ENCODE measurements at places on chromosomes 2 and 18. TPM values are rescaled to one million over a fixed set of nuclear protein-coding genes. Genes with fewer than 3 reads are reported as not detected.

DNA sequence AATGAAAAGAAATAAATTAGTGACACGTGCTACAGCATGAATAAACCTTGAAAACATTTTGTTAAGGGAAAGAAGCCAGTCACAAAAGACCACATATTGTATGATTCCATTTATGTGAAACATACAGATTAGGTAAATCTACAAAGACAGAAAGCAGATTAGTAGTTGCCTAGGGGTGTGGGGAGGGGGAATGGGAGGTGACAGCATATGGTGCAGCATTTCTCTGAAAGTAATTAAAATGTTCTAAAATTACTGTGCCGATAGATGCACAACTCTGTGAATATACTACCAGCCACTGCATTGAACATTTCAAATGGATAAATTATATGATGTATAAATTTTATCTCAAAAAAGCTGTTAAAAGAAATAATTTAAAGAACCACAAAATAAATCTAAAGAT is 161.0 kb downstream of the TRIB2 start:
- H3K27me3 ChIP-seq = no peaks in the 10 kb centered on the region
- no peaks in the 10 kb centered on the region for H3K4me1 ChIP-seq
- no peak overlapping the region for H3K4me3 ChIP-seq

- no peak for DNase-seq
- no peaks in the 10 kb centered on the region for H3K36me3 ChIP-seq
- H3K27ac ChIP-seq = no peak overlapping the region
- no peak overlapping the region for H3K4me3 ChIP-seq
- no peaks in the 10 kb centered on the region for H3K4me1 ChIP-seq
Observed at GRCh38 chr2:191618786-191619185, 59.1 kb upstream of the NABP1 start.

- H3K4me3 ChIP-seq = no peak overlapping the region
- no peak for DNase-seq
- H3K27me3 ChIP-seq = peaks cover 18% of the 10 kb centered on the region
Observed at GRCh38 chr2:230901006-230901405, 24.0 kb downstream of the GPR55 start.

The AQP12B gene
- total RNA-seq = not detected

- H3K27me3 ChIP-seq = no peaks in the 10 kb centered on the region
- peaks cover 7% of the 10 kb centered on the region for H3K4me1 ChIP-seq
- no peak for DNase-seq
- H3K27ac ChIP-seq = no peak overlapping the region
- no peaks in the 10 kb centered on the region for H3K36me3 ChIP-seq
- no peak overlapping the region for H3K4me3 ChIP-seq
Observed at GRCh38 chr2:120642646-120643045, 93.0 kb upstream of the GLI2 start.
